GM13977 (cell line): ENCODE measurements at places on chromosomes 5 and 9.
A peak's percentile ranks its signal among the peaks of the same experiment; 100 is the strongest.

DNA sequence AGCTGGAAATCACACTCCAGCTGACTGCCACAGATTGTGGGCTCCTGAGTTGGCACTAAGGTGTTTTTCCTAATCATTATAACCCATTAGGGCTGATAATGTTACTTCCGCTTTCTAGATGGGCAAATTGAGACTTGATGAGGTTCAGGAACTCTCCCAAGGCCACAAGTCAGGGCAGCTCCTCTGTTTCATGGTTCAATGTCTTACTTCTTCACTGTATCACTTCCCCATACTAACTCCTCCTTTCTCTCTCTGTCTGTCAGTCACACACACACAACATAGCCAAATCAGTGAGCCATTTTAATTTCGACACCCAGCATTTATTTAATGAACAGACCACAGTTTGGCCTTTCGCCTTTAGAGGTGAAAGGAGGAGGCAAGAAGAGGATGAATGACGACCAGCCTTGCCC, 17.8 kb upstream of the TRAF1 start:
- peak; percentile 79 for DNase-seq

DNA sequence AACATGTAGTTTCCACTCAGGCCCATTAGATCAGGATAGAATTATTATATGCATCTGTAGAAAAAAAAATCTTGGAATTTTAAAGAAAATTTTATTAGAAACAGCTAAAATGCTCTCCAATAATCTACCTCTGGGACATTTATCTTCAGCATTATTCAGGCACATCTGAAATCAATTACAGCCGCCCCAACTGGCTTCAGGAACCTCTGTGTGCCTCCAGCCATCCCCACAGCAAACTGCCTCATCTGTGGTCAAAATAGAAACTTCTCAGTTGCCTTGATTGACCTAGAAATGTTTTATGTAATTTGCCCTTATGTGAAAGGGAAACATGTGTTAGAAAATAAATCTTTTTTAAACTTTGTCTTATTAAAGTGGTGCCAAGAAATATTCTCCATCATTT, 120.1 kb upstream of the LPAR1 start:
- DNase-seq = no peak

DNA sequence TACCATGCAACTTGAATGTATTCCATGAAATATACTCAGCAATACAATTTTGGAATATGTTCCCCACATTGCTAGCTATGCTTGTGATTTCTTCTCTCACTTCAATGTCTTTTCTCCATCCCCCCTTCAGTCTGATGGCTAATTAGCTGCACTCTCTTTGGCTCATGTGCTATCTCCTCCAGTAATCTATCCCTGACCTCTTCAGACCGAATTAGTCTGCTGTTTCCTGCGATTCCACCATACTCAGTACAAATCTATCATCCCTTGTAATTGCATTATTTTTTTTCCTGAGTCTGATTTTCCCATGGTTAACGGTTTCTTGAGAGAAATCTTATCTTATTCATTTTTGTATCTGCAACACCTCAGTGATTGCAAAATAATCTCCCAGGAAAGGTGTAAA, 360.7 kb upstream of the CDH10 start:
- no peak for DNase-seq

DNA sequence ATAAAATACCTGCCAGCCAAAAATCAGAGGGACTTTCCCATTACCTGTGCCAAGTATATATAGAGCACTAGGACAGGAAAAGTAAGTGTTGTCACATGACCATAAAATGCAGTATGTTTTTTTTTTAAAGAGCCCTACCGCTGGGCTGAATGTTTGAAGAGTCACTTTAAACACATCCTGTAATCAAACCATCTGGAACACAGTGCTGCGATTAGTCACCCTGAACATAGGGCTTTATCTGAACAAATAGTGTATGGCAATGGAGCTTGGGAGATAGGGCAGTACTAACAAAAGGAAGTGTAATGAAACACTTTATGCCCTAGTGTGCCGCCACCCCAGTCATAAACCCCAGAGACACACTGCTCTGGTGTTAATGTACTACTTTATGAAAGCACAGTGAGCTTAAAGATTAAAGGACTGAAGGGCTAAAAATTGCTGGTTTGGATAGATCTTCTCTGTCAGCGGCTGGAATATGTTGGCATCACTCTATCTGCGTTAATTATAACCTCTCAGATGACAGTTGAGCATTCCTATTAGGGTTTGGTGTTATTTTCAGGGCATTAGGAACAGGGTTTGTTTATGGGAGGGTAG, 90.4 kb downstream of the ZNF608 start:
- DNase-seq = no peak

GRCh38 chr5:90308787-90309585, 100.6 kb downstream of the CETN3 start:
- DNase-seq = no peak
